ENCODE measurements at places on chromosomes 11 and 22. TPM values are rescaled to one million over a fixed set of nuclear protein-coding genes. Genes with fewer than 3 reads are reported as not detected.

GRCh38 chr22:40368016-40368415 lies 2.4 kb upstream of the SGSM3 start:
- no peak for DNase-seq

DNA sequence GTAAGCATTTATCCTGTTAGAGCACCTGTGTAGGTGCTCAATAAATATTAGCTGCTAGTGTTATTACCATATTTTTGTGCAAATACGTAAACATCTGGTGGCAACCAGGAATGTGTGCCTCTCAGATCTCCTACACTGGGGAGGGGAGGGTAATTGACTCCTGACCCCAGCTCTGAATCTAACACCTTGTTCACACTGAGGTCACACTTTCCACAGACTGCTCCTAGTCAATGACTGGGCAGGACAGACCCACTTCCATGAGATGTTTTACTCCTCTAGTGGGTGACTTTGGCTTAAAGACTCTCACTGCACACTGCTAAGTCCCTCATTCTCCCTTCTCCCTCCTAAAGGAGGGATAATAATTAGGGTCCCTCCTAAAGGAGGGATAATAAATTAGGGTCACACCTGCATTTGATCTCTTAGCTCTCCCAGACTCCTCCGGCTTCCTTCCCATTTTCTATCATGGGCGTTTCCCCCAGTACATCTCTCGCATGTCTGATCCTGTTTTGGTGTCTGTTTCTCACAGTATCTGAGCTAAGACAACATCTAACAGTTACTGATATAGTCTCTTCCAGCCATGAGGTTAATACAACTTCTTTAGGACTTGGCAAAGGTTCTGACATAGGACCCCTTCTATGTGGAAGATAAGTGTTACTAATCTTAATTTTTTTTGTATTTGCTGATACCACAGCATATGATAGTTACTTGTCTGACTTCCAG lies 8.0 kb downstream of the CSTPP1 start:
- DNase-seq = no peak

DNA sequence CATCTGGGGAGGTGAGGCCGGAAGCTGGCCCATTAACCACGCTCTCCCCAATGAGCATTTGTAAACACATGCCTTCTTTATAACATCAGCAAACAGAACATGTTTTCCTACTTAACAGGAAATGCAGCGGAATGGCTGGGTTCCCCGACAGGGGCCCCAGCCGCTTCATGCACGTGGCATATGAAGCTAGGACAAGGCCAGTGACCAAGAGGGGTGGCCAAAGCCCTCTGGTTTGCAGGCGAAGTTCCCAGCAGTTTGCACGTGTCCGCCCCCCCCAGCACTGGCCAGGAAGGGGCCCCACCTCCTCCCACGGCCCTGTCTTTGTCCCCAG lies 38.7 kb upstream of the LINC01488 start:
- no peak for DNase-seq

DNA sequence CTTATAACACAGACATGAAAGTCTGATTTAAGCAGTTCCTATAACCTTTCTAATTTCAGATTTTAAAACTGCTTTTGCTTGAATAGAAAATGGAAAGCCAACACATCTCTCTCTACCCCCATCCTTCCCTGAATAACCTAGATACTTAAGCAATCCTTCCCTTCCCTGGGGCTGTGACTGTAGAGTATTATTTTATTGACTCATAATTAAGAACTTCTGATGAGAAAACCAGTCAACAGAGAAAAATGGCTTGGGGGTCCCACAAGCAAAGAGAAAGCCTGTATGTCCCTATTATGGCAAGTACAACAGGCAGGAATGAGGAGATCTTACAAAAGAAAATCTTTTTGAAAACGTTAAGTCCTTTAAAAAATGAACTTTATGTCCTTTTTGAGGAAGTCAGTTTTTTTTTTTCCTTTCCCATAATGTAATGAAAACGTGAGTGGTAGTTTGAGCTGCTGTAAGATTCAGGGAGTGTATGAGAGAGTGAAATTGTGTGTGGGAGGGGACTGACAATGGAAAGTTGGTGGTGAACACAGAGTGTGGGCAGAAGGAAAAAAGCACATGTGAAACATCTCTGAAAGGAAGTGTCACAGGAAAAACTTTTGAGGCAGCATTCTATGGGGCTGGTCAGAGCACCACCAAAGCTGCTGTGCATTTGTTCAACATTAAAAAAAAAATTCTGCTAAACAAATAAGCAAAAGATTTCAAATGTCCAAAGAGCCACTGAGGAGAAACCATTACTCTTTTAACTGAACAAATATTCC lies 154.6 kb downstream of the MAML2 start:
- DNase-seq = no peak

SPI1 gene
- 15.5 TPM for total RNA-seq
